ENCODE measurements at places on chromosomes 4 and X.

DNA sequence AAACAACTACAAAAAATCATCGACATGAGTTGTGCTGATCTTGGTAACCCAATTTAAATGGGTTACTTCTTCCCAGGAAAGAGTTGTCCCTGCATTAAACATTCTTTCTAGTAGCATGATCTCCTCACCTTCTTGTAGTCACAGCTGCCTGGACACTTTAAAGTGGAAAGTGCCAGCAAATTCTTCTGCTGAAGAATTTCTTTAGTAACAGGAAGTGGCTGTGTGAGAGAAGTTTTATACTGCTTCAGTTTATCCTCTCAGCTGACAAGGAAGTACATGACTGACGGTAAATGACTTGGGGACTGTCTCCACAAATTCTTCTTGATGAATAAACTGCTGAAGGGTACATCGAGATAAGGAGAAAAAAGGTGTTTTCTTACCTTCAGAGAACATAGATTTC is 18.2 kb upstream of the TNIP3 start:
- no peak for DNase-seq

DNA sequence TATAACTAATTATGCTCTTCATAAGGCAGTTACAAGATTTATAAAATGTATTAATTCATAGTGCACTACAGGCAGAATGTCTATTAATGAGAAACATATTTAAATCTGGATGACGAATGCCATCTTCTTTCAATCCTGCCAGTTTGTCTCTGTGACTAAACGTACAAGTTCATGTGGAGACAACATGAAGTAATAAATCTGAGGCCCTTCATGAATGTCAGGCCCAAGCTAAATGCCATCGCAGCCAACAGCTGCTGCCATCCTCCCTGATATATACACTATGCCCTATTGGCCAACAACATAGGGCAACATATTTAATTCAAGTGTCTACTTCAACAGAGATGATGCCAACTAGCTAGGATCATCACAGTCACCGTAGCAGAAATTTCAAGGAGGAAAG is 43.7 kb downstream of the TSPAN5 start:
- DNase-seq = no peak

- DNase-seq = no peak
Observed at GRCh38 chrX:107530141-107530540, 80.7 kb downstream of the FRMPD3 start.

- DNase-seq = no peak
Observed at GRCh38 chrX:140229191-140229590, 263.9 kb upstream of the CXorf66 start.

- DNase-seq = no peak
Observed at GRCh38 chr4:80423553-80424224, 88.2 kb downstream of the CFAP299 start.

GRCh38 chr4:156472624-156473023 is 499.0 kb downstream of the PDGFC start:
- no peak for DNase-seq

- DNase-seq = no peak
Observed at GRCh38 chrX:79162076-79162475, 17.6 kb downstream of the GPR174 start.

DNA sequence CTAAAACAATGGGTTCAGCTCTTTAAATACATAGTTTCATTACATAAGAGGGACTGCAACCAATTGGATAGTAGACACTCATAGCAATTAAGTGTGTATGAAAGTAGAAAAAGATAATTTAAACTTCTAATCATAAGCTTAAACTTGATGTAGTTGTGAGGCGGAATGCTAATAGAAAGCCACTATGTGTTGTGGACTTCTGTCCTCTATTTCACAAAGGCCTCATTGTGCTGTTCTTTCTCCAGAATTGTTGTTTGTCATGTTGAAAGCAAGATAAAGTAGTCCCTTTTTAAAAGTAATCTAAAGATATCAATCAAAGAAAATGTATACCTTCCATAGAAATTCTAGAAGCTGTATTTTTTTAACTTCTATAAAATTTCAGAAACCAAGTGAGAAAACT is 329.4 kb downstream of the KLHL4 start:
- DNase-seq = no peak
